ENCODE measurements at places on chromosomes 5 and 9.

DNA sequence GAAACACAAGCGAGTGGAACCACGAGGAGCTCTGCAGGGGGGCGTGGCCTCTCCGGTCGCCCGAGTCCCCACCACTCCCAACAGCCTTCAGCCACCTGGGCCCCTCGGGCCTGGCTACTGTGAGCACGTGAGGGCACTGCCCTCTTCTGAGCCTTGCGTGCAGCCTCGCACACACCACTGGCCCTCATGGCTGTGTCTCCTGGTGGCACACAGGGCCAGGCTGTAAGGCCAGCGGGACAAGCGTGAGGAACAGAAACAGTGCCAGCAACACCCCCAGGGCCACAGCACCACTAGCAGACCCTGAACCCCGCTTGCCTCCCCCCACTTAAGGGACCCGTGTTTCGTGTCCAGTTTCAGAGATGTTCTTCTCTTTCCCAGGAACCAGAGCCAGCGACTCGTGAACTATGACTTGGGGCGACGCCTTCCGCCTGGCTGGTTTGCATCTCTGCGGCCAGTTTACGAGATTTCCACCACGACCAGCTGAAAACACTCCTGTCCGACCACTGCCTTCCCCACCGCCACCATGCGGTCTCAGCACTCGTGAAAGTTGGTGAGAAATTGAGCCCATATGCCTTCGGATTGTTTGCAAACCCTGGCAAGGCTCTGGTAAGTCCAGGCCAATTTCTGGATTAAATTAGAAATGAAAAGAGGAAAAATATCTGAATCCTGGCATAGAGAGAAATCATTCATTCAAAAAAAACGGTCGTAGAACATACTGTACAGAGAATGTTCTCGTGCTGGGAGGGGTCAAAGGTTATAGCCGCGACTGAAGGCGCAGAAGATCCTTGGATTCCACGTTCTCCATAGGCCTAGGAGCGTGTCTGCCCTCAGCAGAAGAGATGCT, 135.6 kb downstream of the ZNF354C start:
- DNase-seq = no peak

DNA sequence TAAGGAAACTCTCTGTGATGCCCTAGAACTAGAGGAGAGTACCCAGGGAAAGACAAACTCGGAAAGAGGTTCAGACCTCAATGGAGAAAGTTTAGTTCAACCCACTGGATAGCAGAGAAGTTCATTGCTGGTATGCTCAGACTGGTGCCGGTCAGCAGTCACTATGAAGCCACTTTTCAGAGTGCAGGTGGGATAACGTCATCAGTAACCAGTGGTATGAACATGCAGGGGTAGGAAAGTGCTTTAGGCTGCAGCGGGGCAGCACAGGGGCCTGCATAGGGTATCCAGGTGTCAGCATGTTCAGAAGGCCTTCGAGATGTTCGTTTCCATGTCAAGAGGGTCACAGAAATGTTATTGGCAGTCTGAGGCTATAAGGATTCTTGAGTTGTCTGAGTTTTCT, 20.8 kb upstream of the ANKRD55 start:
- no peak for DNase-seq

DNA sequence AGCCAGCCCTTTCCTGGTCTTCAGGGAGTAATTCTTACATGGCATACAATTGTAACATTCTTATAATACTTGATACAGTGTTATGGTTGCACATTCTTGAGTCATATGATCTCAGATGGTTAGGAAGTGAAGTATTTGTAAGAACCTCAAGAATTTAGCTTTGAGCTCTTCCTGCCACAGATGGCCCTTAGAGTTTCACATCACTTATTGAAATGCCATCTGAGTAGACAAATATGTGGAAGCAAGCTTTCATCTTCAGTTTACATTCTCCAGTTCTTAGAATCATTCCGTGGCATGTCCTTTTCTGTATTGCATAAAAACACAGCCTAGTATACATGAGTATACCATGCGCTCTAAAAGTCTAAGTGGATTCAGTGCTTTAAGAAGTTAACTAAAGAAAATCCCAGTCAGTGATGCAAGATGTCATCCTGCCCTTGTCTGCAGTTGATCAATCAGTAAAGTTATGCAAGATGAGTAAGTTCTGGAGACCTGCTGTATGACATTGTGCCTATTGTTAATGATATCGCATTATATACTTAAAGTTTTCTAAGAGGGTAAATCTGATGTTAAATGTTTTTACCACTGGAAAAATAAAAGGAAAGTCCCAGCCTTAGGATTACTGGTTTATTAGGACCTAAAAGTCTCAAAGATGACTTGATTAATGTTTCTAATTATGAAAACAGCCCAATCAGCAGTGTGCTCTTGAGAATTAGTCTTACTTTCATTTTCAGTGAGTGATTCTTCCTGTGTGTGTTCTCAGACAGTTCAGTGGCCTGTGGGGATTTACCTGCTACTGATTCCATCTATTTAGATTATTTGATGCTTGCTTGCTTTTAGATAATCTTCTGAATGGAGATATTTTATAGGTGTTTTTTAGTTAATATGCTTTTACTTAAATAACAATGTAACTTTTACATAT, 29.4 kb downstream of the RHOBTB3 start:
- peak; percentile 96 for DNase-seq

- DNase-seq = no peak
Observed at GRCh38 chr5:77719666-77720363, 56.3 kb downstream of the TBCA start.

- DNase-seq = no peak
Observed at GRCh38 chr9:75616841-75617566, 273.5 kb upstream of the PCSK5 start.

DNA sequence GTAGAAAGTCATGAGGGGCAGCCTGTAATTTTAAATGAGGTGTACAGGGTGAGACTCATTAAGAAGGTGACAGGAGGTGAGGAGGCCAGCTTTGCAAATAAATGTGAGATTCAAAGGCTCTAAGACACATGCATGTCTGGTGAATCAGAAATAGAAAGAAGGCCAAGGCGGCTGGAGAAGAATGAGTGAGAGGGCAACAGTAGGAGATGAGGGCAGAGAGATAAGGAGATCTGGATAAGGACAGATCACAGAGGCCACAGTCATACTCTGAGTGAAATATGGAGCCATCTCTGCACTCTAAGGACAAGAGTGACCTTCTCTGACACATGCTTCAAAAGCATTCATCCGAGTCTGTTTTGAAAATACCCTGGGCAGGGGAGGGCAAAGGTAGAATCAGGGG, 90.7 kb downstream of the RAD23B start:
- DNase-seq = no peak

DNA sequence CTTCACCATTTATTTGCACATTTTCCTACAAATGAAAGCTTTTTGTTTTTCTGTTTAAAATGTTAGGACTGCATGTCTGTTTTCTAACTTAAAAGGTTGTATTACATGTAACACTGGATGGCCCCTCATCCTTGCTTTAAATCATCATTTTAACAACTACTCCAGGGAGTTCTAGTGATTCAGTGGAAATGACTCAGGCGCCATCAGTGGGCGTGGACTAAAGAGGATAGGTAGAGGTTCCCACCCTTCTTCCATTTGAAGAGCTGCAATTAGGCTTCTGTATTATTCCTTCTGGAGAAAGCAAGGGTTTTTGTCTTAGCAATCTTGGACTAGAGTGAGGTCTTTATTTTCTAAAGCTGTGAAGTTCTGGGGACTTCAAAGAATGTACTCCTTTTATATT, 213.7 kb downstream of the TMEM38B start:
- DNase-seq = no peak

DNA sequence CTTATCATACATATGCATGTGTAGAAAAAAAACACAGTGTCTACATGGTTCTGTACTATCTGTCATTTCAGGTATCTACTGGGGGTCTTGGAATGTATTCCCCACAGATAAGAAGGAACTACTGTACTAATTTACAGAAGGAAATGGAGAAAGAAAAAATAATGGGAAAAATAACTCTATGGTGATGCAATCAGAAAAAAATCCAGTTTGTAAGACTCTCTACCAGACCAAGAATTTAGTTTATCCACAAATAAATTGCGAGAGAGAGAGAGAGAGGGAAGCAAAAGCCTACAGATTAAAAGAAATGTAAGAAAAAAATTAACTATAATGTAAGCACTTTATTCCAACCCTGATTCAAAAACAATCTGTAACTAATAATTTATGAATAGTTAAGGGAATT, 708.6 kb upstream of the ZNF608 start:
- no peak for DNase-seq

DNA sequence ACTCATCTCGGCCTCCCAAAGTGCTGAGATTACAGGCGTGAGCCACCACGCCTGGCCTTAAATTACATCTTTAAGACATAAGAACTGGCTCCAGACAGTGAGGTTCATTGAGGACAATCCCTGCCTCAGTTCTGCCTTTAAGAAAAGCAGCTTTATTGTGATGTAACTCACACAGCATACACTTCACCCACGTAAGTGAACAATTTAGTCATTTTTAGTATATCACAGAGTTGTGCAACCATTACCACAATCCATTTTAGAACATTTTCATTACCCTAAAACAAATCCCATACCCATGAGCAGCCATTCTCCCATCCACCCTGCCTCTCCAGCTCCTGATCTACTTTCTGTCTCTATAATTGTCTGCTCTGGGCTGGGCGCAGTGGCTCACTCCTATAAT, 24.0 kb upstream of the LTC4S start:
- DNase-seq = no peak

- no peak for DNase-seq
Observed at GRCh38 chr5:3606121-3606831, 10.6 kb downstream of the IRX1 start.

DNA sequence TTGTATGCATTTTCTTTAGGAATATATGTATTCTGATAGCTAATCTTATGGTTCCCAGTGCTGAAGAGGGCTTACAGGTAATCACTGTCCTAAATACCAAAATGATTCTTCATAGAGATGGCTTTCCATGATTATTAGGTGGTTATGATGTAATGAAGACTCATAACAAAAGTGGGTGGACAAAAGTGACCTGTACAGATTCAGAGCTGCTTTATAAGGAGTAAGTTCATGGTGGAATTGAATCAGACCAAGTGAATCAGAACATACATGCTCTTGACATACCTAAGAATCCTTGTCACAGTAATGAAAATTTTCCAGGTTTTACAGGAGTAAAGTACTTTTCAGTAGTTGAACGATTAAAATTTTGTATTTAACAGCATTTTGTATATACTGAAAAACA, 105.6 kb downstream of the NIPBL start:
- DNase-seq = no peak

DNA sequence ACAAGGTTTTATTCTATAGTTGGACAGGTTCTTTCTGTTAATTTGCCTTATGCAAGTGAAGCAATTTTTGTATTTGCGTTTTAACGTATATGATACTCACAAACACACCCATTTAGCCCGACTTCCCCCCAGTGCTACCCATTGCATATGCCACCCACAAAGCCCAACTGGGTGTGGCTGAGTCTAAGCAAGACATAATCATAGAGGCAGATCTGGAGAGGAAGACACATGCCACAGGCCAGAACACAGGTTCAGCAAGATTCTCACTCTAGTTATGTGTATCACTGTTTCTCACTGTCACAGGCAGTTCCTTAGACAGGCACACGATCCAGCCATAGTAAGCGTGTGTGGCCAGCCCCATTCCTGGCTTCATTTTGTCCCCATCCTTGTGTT, 29.0 kb upstream of the PUM3 start:
- DNase-seq = no peak

DNA sequence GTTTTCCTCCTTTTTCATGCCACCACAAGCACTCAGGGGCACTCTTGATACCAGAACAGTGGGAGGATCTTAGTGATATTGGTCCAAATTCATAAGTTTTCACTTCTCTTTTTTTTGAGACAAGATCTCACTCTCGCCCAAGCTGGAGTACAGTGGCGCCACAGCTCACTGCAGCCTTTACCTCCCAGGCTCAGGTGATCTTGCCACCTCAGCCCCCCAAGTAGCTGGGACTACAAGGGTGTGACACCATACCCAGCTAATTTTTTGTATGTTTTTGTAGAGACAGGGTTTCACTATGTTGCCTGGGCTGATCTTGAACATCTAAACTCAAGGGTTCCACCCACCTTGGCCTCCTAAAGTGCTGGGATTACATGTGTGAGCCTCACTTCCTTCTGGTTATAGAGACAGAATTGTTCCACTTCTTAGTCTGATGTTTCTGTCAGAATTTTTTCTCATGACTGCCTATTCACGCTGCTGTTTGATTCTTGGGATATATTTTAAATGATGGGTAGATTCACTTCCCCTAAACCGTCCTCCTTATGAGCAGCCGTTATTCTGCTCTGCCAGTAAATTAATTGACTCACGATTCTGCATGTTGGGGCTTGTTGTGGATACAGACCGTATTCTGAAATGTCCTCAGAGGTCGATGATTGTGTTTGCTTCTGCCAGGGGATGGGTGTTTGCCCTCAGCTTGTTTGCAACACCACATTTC, 30.8 kb downstream of the MTAP start:
- DNase-seq = no peak

GRCh38 chr5:180689775-180690174, 40.4 kb upstream of the FLT4 start:
- no peak for DNase-seq

DNA sequence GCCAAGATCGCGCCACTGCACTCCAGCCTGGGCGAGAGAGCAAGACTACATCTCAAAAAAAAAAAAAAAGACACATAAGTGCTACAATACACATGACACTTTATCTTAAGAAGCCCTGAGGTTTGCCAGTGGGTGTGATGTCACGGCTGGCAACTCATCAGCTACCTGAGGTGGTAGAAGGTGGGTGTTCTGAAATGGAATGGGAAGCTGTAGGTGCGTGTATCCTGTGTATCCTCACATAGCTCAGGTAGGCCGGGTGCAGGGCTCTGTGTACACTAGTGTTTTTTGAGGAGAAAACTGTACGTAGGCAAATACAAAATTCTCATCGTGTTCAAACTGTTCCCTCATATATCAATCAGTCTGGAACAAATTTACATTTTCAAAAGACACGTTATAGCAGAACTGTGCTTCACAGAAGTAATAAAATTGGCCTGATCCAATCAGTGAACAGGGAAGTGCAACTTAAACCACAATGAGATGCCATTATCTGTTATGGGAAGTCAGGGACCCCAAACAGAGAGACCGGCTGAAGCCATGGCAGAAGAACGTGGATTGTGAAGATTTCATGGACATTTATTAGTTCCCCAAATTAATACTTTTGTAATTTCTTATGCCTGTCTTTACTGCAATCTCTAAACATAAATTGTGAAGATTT, 10.4 kb downstream of the BICD2 start:
- DNase-seq = no peak

GRCh38 chr5:146366904-146367303, 28.3 kb downstream of the POU4F3 start:
- no peak for DNase-seq

Measured in SW 1271 (cell line).